ENCODE measurements at places on chromosomes 6 and 20.

- DNase-seq = peak; percentile 40
Measured at GRCh38 chr6:99350573-99350972, 1.1 kb upstream of the FAXC start.

- no peak for DNase-seq
Measured at GRCh38 chr6:144392536-144392935, 107.4 kb downstream of the UTRN start.

DNA sequence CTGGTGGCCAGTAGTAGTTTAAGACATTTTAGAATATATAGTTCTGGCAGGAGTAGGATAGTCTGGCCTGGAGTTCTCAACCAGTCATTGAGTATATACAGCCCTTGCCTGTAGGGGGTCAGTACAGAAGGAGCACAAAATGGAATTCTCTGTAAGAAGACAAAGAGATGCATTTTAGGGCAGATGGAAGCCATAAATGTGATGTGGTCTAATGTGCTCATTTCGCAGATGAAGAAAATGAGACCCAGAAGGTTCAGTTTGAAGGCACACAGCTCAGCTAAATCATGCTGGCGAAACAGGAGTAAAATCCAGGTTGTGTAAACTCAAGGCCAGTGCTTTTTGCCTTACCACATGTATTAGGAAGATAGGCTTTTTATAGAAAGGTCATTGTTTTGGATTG lies 29.6 kb downstream of the QKI start:
- no peak for DNase-seq

GRCh38 chr6:91330896-91331295 lies 744.0 kb upstream of the MAP3K7 start:
- no peak for DNase-seq

DNA sequence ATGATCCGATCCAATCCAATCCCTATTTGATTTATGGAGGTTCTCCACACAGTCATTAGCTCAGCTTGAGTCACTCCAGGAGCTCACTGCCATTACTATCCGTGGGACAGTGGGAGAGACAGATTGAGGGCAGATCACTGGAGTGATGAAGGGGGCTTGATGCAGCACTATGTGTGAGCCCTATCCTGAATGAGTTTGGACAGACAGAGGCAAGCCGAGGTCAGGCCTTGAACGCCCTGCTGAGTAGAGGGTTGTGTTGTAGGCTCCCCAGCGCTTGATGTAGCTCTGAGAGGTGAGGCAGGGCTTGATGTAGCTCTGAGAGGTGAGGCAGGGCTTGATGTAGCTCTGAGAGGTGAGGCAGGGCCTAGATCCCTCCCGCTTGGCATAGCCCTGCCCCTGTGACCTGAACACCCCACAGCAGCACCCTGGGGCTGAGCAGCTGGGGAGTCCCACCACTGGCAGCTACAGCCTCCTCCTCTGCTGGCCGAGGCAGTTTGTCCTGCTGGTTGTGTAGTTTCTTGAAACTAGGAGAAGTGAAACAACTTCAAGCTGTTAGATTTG lies 58.7 kb downstream of the ZFAND3 start:
- DNase-seq = no peak

- no peak for DNase-seq
Measured at GRCh38 chr20:7378864-7379605, 561.2 kb downstream of the HAO1 start.

- DNase-seq = no peak
Measured at GRCh38 chr20:5544175-5544574, 206.0 kb upstream of the SHLD1 start.

DNA sequence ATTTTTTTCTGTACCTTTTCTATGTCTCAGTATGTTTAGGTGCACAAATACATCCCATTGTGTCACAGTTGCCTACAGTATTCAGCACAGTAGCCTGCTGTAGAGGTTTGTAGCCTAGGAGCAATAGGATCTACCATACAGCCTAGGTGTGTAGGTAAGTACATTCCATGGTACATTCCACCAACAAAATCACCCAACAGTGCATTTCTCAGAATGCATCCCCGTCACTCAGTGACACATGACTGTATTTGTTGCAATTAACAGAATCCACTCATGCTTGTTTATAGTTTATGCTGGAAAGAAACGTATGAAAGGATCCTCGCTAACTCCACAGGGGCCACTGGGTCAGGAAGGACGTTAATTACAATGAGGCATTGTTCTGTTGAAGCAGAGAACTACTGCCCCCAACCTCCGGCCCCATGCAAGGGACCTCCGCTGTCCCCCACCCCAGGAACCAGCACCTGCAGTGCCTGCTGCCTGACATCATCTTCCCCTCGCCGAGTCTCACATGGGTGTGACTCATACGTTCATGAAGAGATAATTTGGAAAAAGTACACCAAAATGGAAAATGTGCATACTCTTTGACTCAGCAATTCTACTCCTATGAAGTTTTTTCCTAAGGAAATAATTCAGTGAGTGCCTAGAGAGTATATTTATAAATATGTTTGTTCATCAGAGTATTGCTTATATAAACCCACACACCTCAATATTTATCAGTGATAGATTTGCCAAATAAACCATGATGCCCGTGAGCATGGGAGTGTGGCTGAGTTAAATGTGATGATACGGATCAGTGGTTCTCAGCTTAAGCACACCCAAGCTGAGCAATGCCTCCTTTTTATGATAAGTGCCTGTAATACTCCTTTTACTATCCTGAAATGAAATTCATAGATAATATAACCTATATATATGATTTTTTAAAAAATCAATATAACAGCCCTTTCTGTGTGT lies 156.4 kb upstream of the ECI2 start:
- DNase-seq = no peak

DNA sequence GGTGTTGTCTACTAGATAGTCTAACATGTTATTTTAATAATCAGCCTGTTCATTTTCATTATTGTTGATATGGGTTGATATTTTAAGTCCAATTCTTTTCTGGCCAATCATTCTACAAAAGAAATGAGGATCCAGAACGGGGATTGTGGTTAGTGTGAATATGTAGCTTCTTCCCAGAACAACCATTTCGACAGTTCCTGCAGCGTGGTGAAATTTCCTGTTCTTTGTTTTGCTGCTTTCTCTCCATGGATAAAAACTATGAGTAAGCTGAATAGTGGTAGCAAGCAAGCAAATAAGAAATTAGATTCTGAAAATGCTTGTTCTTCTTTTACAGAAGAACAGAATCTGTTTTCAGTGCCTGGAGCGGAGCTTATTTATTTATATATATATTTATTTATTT lies 65.5 kb upstream of the F13A1 start:
- no peak for DNase-seq

DNA sequence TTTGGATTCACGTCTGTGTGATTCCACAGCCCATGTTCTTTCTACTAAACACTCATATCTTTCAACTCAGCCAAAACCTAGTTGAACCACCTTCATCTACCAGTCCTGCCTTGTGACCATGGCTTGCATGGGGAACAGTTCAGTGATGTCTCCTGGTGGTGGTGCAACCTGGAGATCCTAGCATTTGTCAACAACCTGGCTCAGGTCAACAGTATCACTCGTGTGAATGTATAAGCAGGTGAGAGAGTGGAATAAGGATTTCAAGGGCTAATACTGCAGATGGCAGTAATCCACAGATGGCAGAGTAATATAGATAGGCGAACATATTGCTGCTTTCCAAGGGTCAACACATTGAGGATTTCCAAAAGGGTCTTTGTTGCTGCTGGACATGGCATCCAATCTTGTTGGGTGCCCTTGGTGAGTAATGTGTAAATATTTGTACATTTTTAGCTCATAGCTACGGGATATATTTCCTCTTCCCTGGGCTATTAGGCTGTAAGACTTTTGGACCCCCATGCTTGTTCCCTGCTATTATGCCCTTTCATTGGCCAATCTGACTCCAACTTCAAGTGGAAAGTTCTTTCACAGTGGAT lies 13.4 kb downstream of the PBOV1 start:
- peak; percentile 19 for DNase-seq

- no peak for DNase-seq
Measured at GRCh38 chr6:35304299-35304698, 6.7 kb downstream of the DEF6 start.

DNA sequence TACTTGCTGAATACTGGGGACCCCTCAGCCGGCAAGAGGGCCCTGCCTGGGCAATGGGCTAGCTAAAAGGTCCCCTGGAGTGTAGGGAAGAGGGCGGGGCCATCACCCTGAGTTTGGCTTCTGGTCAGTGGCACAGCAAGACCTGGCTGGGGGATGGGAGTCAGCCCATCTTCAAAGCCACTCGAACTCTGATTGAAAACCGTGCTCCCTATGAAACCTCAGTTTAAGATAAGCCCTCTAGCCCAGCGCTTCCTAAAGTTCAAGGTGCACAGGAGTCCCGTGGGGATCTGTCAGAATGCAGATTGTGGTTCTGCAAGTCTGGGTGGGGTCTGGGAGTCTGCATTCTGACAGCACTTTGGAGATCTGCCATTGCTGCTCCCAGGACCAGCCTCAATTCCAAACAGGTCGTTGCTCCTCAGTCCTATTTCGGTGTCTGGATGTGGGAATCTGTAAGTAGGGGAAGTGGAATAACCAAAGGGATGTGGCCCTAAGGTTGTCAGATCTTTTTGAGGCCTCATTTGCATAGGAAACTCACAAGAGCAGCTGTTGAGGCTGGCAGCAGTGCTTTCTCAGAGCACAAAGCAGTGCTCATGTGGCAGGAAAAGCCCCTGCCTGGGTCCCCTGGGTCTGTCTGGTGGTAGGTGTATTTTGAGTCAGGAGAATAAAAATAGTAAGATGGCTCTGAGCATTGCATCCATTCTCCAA lies 85.3 kb upstream of the SCP2D1 start:
- DNase-seq = no peak

GRCh38 chr6:131995917-131996316 lies 44.7 kb upstream of the CCN2 start:
- DNase-seq = no peak

DNA sequence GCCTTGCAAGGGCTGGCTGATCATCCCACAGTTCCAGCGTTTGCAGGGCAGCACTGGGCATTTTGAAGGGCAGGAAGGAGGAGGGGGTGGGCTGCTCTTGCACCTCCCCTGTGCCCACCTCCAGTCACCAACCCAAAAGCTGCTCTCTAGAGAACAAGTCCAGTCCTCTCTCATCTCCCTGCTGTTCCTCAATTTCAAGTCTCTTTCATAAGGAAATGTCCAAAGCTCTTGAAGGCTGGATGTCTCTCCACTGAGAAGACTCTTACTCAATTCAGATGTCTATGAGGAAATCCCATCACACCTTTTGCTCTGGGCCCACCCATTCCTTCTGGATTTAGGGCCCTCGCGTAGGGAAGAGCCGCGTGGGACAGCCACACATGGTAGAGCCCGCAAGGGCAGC lies 31.7 kb downstream of the WRNIP1 start:
- DNase-seq = no peak

- no peak for DNase-seq
Measured at GRCh38 chr6:84605298-84605697, 159.1 kb downstream of the TBX18 start.

DNA sequence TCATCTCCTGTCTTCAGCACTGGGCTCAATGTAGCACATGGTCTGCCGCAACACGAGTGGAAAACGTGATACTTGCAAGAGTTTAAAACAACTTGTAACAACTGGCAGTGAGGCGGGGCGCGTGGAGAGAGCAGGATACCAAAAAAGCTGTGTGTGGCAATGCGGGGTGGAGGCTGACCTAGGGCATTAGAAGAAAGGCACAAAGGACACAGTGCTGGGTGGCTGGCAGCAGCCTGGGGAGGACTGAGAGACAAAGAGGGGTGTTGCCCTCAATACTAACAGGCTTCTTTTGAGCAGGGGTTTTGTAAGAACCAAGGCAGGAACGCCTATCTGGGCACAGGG lies 1.5 kb upstream of the GFOD1 start:
- DNase-seq = no peak
